ENCODE measurements at places on chromosomes 6 and 20.

- DNase-seq, result no peak
These were observed 419.2 kb upstream of the MMS22L start for GRCh38 chr6:97702248-97702647.

GRCh38 chr20:57698116-57698866 lies 11.5 kb downstream of the PMEPA1 start:
- no peak for DNase-seq

GRCh38 chr6:53986165-53986720 lies 125.0 kb upstream of the MLIP start:
- DNase-seq, result peak; percentile 70

- DNase-seq, result no peak
These were observed 8.3 kb upstream of the PCMTD2 start for GRCh38 chr20:64247307-64247618.

- DNase-seq, result no peak
These were observed 58.0 kb upstream of the AHI1 start for GRCh38 chr6:135555550-135555949.

GRCh38 chr6:38755874-38756273 lies 40.8 kb downstream of the DNAH8 start:
- DNase-seq, result no peak

- DNase-seq, result no peak
These were observed 11.7 kb downstream of the TRERF1 start for GRCh38 chr6:42440027-42440426.

DNA sequence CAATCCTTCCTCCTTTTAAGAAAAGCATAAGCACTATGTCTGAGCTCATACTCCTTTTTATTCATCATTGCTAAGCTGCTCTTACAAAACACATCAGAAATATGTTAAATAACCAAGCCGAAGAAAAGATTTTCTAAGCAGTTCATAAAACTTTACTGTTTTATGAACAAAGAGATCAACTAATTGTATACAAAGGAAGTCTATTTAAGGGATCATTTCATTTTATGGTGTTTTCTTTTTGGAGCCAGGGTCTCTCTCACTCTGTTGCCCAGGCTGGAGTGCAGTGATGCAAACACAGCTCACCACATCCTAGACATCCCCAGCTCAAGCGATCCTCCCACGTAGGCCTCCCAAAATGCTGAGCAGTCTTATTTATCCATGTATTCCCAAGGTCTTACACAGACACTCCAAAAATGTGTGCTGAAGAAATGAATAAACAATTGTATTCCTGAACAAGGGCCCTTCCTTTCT lies 9.3 kb downstream of the NUDT3 start:
- DNase-seq, result peak; percentile 40
